ENCODE measurements at places on chromosomes 16 and 17.

DNA sequence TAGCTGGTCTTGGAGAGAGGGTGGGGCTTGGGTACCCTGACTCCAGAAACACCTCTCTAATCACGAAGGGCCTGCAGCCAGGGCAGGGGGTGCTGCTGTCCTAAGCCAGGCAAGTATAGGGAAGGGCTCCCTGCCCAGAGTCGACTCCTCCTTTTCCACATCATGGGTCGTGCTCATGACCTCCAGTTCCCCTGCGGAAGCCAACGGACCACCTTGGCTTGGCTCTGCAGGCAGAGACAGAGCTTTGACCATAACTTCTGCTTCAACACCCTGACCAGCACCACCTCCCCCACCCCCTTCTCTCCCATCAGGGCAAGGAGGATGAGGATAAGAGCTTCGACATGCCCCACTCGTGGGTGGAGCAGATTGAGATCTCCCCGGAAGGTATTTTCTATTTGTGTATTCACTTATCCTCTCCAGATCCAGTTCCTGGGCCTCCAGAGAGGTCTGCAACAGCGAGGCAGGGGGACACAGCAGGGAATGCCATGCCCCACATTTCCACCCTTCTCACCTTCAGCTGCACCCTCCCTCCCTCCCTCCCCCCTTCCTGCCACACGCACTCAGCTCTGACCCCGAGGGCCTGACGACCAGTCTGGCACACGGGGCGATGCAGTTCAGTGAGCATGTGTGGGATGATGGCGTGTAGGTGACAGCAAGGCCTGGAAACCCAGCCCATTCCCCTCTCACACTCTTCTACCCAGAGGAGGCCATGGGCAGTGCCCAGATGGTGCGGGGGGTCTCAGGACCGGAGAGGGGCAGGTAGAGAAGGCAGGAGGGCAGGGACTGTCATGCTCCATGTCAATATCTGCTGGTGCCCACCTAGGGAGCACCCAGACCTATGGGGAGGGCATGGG is 14.0 kb upstream of the KATNB1 start:
- DNase-seq: no peak

DNA sequence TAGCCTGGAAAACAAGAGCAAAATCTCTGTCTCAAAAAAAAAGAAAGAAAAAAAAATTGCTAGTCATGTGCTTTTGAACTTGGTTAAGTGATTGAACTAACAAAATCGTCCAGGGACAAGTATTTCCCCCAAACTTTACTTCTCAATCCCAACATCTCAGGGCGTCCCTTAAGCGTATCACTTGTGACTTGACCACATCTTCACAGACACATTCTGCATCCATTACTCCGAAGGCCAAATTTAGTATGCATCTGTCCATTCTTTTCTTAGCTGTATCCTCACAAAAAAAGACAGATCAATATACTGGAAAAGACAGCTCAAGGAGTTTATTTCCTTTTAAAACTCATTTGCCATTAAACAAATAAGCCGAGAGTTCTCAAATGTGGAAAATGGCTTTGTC is 5.9 kb upstream of the JPT1 start:
- no peak for DNase-seq

GRCh38 chr17:14308965-14309879 is 8.3 kb downstream of the HS3ST3B1 start:
- DNase-seq: peak; percentile 70

GRCh38 chr16:58542291-58542690 is 27.0 kb downstream of the SETD6 start:
- DNase-seq: no peak
